ENCODE measurements at places on chromosomes 6 and 20.

- no peak for DNase-seq
Observed at GRCh38 chr6:4085332-4085700, 6.4 kb upstream of the FAM217A start.

- DNase-seq = no peak
Observed at GRCh38 chr6:11972806-11973205, 39.3 kb upstream of the HIVEP1 start.

DNA sequence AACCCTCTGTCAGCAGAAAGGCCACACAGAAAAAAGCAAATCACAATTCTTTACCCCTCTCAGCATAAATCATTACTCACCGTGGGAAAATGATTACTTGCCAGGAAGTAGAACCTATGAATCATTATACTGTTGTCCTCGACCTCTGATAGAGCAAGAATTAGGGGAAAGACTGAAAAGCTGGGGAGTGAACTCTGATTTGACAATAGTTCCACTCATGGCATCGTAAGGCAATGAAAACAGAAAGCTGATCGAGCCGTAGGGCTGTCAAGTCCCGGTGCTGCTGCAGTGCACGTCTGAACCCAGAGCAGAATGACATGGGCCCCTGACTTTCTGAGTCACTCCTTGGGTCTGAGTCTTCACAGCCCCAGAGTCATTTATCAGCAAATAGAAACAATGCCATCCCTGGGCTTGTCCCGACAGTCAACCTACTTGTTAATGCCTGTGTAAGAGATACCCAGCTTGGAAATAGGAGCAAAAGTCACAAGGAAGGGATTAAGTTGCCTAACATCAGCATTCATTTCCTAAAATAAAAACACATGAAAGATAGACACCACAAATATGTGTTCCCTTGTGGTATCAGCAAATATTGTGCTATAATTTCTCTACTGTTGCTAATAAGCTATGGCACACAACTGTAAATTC is 224.8 kb upstream of the MARCKS start:
- DNase-seq = peak; percentile 99

DNA sequence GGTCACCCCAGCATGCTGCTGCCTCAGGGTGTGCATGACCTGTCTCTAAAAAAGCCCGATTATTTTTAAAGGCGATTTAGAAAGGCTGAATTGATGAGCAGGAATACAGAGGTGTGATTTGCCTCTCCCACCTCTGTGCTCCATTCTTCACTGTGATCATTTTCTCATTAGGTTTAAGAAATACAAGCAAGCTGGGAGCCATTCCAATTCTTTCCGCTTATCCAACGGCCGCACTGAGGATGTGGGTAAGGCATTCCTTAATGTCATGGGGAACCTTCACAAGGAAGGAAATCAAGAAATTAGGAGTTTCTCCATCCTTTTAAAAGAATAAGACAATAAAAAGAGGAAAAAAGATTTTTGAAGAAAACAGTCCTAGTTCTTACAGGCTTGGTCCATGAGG is 55.6 kb upstream of the GNRH2 start:
- DNase-seq = no peak
